ENCODE measurements at places on chromosomes 7 and 10. TPM values are rescaled to one million over a fixed set of nuclear protein-coding genes. Genes with fewer than 3 reads are reported as not detected.

MYPN gene
- total RNA-seq: not detected

RELN gene
- 1.6 TPM for total RNA-seq

SRI gene
- 137 TPM for total RNA-seq

FAM25C gene
- total RNA-seq: not detected

HOXA9 gene
- total RNA-seq: 28.9 TPM
